EH (cell line): ENCODE measurements at places on chromosomes 12 and 14.
A peak's percentile ranks its signal among the peaks of the same experiment; 100 is the strongest.

- DNase-seq = no peak
Measured at GRCh38 chr14:56237398-56237797, 119.2 kb downstream of the PELI2 start.

DNA sequence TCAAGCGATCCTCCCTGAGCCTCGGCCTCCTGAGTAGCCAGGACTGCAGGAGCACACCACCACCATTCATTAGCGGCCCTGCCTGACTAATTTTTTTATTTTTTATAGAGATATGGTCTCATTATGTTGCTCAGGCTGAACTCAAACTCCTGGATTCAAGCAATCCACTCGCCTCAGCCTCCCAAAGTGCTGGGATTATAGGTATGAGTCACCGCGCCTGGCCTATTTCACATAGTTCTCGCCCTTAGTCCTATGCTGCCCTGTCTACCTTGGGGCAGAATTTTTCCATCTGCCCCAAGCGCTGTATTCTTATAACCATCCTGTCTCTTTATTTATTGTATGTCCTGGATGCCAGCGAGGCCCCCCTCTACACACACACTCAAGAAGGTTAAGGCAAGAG is 50.9 kb upstream of the BCL2L14 start:
- no peak for DNase-seq

GRCh38 chr12:68868043-68868790 is 60.2 kb downstream of the MDM2 start:
- DNase-seq = no peak

DNA sequence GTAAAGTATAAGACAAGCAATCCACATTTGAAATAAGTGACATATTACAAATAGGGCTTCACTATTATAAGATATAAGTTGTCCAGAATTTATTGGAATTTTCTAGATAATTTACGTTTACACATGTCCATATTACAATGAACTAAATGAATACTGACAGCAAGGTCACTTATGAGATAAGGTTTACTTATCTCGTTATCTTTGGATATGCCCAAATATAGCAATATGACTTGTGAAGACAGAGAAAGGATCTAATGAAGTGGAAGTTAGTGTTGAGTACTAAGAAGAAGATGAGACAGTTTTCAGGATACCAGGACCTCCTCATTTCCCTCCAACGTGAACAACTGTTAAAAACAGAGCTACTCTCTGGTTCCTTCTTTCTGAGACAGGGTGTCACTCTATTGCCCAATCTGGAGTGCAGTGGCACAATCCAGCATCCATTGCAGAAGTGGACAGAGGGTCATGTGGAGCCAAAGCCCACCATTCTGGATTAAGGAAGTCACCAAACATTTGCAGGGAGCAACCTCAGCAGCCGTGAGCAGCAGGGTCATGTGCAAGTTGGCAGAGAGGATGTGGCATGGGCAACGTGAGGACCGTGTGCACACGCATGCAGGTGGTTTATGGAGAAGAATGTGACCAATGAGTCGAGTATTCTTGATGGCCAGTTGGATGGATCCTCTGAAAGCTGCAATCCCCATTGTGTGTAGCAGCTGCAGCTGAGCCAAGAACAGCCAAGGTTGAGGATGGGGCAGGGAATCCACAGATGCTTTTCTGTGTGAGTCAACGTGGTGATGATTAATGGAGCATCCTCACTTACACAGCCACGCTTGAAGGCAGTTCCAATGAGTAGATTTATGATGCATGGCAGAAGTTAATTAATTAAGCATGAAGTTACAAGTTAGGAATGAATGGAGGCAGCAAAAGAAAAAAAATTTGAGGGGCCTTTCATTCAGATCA is 111.0 kb downstream of the BICD1 start:
- peak; percentile 96 for DNase-seq
